ENCODE measurements at places on chromosomes 11 and 22. TPM values are rescaled to one million over a fixed set of nuclear protein-coding genes. Genes with fewer than 3 reads are reported as not detected.
A peak's percentile ranks its signal among the peaks of the same experiment; 100 is the strongest.

The HEPHL1 gene
- not detected for total RNA-seq

The RAG2 gene
- total RNA-seq, result not detected

The NXF1 gene
- total RNA-seq, result 39.2 TPM

The CDKN1C gene
- 18.2 TPM for total RNA-seq

The GRIK4 gene
- total RNA-seq, result 0.21 TPM

The KCNJ5 gene
- 0.66 TPM for total RNA-seq

The KCNJ11 gene
- total RNA-seq, result 1.4 TPM

The RIMBP3C gene
- 0.07 TPM for total RNA-seq

The NAALAD2 gene
- total RNA-seq, result 0.61 TPM

The CFAP68 gene
- total RNA-seq, result 18.8 TPM

The CNGA4 gene
- not detected for total RNA-seq

The PRODH gene
- 11.6 TPM for total RNA-seq

DNA sequence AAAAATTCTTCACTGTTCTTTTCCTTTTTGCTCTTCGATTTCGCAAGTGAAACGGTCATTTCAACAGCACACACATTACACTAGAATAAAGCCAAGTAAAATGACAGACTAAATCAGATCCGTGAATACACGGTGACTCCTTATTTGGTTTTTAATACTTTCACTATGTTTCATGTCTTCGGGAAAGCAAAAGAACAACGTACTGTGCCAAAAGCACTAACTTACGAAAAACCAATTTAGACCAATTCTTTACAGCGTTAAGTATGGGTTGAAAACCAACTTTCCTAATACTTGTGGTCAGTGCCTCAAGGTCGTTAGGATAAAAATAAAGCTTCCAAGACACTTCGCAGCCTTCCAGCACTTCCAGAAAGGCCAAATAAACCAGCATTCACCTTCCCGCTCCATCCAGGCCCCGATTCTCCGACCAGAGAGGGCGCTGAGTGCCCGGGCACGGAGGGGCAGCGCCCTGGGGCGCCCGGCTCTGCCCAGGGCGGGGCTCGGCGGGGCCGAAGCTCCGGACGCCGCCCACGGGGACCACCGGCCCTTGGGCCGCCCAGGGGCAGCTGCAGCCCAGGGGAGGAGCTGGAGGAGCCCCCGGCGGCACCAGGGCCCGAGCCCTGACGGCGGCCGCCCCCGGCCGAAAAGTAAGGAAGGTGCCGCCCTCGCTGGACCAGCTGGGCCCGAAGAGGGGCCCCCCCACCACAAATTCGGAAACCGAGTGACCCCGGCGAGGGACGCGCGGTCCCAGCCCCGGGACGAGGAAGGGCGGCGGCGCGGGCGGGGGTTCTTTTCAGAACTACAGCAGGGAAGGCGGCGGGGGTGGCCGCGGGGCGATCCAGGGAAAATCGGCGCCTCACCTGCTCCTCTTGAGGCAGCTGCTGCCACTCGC lies 499 bp downstream of the ATL3 start:
- DNase-seq, result peak; percentile 78

- DNase-seq, result no peak
These were observed 8.2 kb upstream of the MAFF start for GRCh38 chr22:38193580-38193979.

DNA sequence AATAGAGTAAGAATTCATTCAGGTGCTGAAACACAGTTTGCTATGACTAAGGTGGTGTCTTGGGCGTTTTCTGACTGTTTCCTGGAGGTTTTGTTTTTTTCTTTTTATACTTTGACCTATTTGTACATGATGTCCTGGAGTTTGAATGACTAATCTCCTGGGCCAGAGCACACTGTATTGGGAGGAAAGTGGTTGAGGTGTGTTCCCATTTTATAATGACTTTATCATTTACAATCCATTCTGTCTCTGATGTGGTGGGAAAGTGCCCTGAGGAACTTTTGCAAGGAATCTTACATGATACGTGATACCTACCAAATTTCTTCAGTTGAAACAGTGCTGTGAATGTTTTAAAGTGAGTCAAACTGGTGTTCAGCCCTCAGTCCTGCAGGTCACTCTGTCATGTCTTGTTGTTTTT lies 80.8 kb downstream of the TNRC6B start:
- DNase-seq, result no peak

DNA sequence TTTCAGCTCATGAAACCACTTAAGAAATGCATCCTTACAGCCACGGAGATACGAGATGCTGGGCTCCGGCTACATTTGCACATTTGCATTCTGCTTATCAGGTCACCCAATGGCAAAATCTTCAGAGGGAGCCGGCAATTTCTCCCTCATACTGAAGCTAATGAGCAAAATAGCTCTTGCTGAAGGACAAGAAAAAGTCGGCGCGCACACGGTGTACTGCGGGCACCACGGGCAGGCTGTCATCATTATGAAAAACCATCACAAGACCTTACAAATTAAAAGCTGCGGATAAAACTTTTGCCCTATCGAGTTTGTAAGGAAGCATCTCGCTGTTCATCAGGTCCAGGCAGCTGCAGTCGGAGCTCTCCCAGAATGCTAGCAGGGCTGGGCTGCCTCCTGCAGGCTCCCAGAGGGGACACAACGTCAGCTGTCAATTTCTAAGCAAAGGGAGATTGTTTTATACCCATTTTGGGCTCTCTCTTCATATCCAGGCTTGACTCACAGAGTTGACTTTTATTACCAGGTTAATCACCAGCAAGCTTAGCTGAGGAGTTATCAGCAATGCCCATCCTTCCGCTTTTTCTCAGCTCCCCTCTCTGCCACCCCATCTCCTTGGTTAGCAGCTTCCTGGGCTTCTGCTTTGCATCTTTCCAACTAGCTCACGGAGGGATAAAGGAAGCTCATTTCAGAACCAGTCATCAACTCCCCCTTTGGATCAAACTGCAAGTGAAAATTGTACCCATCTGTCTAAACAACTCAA lies 375.1 kb downstream of the OPCML start:
- no peak for DNase-seq

GRCh38 chr11:93744669-93745004 lies 3.2 kb downstream of the C11orf54 start:
- no peak for DNase-seq

- DNase-seq, result no peak
These were observed 11.1 kb upstream of the MS4A2 start for GRCh38 chr11:60077216-60077817.

- no peak for DNase-seq
These were observed 68.9 kb upstream of the GNAZ start for GRCh38 chr22:23001463-23001862.

DNA sequence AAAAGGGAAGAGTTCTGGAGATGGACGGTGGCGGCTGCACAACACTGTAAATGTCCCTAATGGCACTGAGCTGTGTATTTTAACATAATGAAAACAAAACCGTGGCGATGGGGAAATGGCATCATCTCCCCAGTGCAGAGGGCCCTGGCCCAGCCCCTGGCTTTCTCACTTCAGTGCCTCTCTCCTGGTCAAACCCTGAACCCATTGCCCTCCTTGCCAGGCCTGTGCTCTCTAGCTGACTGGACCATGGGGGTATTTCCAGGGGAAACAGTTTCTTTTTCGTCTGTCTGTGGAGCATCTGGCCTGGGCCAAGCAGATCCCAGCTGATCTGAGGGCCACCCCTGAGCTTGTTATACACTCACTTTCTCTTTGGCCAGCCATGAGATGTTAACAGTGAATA lies 17.4 kb upstream of the NAP1L4 start:
- no peak for DNase-seq

GRCh38 chr11:128628325-128628673 lies 40.9 kb upstream of the ETS1 start:
- DNase-seq, result no peak

DNA sequence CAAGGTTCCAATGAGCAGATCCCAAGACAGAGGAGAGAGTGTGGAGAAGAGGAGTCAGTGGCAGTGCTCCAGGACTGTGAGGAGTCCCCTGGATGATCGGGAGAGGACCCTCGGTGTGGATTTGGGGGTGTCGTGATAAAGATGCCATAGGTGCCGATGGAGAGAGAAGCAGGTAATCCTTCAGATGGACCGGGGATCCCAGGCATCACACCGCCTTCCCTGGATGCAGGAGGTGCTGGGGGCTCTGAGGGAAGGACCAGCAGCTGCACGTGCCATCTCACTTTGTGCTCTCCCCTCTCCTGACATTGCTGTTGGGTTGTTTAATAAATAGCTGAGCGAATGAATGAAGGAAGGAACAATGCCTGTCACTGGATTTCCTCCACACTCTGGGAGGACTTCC lies 744.1 kb downstream of the BRD1 start:
- DNase-seq, result no peak

DNA sequence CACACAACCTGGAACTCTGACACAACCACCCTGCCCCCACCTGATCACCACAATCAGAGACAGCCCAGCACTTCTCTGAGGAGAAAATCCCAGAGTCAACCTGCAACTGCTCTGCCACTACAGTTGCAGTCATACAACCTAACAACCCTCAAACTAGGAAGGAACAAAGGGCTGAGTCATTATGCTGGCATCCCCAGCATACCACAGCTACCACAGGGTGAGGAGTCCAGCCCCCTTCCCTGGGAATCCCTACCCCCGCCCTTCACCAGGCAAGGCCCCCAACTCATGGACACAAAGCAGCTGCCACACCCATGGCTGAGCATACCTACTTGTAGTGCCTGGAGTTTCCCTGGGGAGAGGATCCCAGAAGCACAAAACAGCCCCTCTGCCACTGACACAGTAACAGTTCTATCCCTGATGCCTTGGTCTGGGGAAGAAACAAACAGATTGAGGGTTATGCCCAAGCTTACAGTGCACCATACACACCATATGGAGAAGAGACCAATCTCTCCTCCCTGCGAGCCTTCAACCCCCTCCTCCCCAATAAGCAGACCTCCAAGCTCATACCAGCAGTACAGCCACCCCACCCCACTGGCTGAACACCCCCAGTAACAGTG lies 68.5 kb upstream of the C11orf58 start:
- no peak for DNase-seq

- no peak for DNase-seq
These were observed 2.9 kb upstream of the HDHD5 start for GRCh38 chr22:17161991-17162390.

DNA sequence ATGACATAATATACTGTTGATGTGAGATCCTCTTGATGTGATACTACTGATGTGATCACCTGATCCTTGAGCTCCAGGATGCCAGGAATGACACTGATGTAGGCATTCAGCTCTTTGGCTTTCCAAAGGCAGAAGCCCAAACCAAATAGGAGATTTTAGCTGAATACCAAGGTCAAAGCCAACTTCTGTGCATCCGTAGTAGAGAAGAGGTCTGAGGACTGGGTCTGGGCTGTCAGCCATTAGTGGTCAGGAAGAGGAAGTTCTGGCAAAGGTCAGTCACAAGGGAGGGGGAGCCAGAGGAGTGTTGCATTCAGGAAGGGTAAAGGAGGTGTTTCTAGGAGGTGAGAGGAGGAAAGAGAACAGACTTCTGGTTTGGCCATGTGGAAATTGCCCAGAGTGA lies 53.4 kb upstream of the PARVG start:
- DNase-seq, result no peak

DNA sequence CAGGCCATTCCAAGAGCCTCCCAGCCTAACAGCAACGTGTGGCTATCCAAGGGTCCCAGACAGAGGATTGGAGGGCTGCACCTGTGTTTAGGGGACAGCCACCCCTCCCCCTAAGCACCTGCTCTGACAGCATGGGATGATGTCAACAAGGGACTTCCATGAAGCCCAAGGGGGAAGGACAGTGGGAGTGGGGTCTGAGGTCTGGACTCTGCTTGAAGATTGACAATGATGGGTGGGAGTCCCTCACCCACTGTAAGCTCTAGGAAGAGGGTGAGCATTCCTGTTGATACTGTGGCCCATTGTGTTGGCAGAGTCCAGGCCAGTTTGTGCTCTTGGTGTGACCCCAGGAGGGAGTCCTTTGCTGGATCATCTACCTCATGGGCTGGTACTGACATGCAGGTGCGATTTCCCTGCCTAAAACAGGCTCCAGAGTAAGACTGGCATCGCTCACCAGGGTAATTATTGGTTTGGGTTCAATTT lies 46.9 kb upstream of the TUB start:
- DNase-seq, result no peak

DNA sequence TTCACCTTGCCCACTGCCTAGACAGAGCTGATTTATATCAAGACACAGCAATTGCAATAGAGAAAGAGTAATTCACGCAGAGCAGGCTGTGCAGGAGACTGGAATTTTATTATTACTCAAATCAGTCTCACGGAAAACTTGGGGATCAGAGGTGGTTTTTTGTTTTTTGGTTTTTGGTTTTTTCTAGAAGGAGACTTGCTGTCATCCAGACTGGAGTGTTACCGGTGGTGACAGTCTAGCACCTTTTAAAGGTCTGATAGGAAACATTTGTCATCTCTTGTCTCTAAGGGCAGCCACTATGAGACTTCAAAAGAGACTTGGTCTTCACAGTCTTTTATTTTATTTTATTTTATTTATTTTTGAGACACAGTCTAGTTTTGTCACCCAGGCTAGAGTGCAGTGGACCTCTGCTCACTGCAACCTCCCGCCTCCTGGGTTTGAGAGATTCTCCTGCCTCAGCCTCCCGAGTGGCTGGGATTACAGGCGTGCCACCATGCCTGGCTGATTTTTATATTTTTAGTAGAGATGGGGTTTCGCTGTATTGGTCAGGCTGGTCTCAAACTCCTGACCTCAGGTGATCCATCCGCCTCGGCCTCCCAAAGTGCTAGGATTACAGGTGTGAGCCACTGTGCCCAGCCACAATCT lies 19.1 kb downstream of the APOBEC3H start:
- no peak for DNase-seq

DNA sequence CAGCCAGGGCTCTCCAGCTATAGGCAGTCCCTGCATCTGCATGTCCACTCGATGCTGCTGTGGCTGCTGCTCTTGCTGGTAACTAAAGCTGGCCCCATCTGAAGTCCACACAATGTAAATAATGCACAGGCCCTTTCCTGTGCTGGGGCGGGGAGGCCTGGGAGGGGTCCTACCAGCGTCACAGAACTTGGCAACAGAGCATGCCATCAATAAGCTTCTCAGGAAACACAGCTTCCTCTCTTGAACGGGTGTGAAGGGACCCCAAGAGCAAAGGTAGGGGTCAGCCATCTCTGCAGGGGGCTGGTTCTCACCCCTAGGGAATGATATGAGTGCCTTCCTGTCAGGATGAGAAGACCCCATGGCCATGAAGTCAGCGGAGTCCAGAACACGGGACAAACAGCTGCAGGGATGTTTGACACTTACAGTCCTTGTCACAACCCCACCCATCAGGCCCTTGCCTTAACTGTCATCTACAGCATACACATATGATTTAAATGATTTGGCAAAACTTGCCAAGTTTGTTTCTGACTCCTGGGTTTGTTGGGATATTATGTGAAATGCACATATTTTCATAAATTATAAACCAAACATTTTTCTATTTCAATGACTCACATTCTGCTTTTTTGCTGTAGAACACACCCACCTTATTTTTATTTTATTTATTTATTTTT lies 39.1 kb upstream of the LYVE1 start:
- DNase-seq, result peak; percentile 18

GRCh38 chr22:44531487-44531886 lies 33.5 kb upstream of the RTL6 start:
- DNase-seq, result no peak

GRCh38 chr11:10303558-10304363 lies 1.1 kb upstream of the ADM start:
- peak; percentile 71 for DNase-seq

- DNase-seq, result no peak
These were observed 33.4 kb upstream of the API5 start for GRCh38 chr11:43278193-43278956.

Data from colonic mucosa (tissue), 4 donors.